ENCODE measurements at places on chromosomes 2 and 18. TPM values are rescaled to one million over a fixed set of nuclear protein-coding genes. Genes with fewer than 3 reads are reported as not detected.

CCDC141 gene
- total RNA-seq, result 18.2 TPM

SERPINB10 gene
- not detected for total RNA-seq

IL37 gene
- total RNA-seq, result not detected

REG3A gene
- not detected for total RNA-seq

MC2R gene
- total RNA-seq, result not detected

CXCR1 gene
- total RNA-seq, result not detected

TMEFF2 gene
- not detected for total RNA-seq

NGEF gene
- total RNA-seq, result not detected

TRAK2 gene
- total RNA-seq, result 31.4 TPM

FTCDNL1 gene
- 2.6 TPM for total RNA-seq

EVA1A gene
- not detected for total RNA-seq

GAREM1 gene
- total RNA-seq, result 0.13 TPM

OR6B2 gene
- not detected for total RNA-seq

WDSUB1 gene
- total RNA-seq, result 5.9 TPM

LONRF2 gene
- 0.18 TPM for total RNA-seq

ANKRD30B gene
- not detected for total RNA-seq

SRD5A2 gene
- not detected for total RNA-seq

GPAT2 gene
- 1.2 TPM for total RNA-seq

DTNA gene
- total RNA-seq, result not detected

REG1B gene
- not detected for total RNA-seq

ATOH8 gene
- not detected for total RNA-seq

SCN1A gene
- total RNA-seq, result not detected

GREB1 gene
- total RNA-seq, result 0.15 TPM

NYAP2 gene
- 0.12 TPM for total RNA-seq

DSG1 gene
- total RNA-seq, result not detected

GALNT1 gene
- 28.3 TPM for total RNA-seq

ZNF516 gene
- total RNA-seq, result 16.5 TPM

TCF7L1 gene
- 0.12 TPM for total RNA-seq

SEMA4F gene
- total RNA-seq, result 11.1 TPM

FHL2 gene
- total RNA-seq, result 0.65 TPM

CRACDL gene
- 0.29 TPM for total RNA-seq

TUBA3E gene
- not detected for total RNA-seq

TUBA4B gene
- total RNA-seq, result not detected

THOC1 gene
- 83.7 TPM for total RNA-seq
